CD4-positive, alpha-beta T cell treated with Interferon gamma for 1 hour (primary cell): ENCODE measurements at places on chromosomes 3 and 15.

GRCh38 chr15:93024716-93025624, 64.0 kb downstream of the RGMA start:
- DNase-seq, result no peak

DNA sequence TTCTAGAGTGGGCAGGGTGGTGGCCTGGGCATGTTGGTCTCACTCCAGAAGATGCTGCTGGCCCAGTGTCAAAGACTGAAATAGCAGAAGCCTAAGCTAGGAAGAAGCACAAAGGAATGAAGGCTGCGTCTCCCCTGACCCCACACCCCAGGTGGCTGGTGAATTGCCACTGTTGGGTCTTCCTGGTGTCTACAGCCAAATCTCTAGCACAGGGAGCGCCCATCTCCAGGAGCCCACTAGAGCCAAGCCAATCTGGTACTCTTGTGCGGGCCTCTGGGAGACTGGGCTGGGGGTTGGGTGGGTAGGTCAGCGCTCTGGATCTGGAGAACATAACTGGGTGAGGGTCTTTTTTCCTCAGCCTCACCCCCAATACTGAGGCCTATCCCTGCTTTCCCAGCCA, 894 bp downstream of the TUSC2 start:
- no peak for DNase-seq

GRCh38 chr15:43285609-43286037, 18.9 kb upstream of the TGM5 start:
- DNase-seq, result peak; percentile 33

- DNase-seq, result no peak
Observed at GRCh38 chr3:175186511-175186910, 327.4 kb downstream of the NAALADL2 start.

DNA sequence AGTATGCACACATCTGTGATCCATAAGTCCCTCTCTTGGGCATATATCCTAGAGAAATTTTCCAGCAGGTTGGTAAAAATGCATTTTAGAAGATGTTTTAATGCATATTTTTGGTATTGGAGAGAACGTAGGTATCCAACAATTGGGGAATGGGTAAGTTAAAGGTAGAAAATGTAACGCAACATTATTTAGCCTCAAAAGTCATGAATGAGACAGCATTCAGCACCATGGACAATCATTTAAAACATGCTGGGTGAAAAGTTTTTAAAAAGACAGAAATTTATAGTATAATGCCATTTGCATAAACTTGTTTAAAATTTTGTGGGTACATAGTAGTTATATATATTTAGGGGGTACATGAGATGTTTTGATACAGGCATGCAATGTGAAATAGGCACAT, 43.4 kb downstream of the TRIM69 start:
- no peak for DNase-seq

- no peak for DNase-seq
Observed at GRCh38 chr15:31245135-31245689, 81.4 kb upstream of the KLF13 start.

DNA sequence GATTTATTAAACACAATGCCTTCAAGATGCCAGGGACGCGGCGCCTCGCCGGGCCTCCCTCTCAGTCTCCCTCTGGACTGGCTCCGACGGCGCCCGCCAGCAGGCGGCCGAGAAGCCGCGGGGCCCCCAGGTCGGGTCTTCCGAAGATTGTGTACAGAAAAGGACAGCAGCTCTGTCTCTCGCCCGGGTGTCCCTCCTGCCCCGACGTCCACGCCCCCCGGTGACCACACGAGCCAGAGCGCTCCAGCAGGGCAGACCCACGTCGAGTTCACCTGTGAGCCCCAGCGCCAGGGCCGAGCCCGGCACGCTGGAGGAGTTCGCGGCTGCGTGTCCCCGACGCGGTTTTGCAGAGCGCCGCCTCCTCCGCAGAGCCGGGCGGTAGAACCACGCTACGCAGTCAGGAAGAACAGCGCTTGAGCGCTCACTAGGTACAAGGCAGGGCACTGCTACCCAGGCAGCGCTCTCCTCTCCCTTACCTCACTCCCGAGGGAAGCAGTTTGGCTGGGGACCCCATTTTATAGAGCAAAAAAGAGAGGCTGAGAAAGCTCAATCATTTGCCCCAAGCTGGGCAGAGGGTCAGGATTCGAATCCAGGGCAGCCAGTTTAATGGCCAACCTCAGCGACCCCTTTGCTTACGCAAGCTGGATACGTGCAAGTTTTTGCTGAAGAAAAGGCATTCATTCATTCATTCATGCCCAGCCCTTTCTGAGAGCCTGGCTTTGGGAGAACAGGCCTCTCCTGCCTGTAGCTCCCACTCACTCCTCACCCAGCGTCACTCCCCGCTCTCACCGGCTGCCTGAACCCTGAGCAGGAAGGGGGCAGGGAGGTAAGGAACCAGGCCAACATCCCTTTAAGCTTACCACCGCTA, 3.0 kb upstream of the TLE3 start:
- DNase-seq, result peak; percentile 73
